GOT3 (cell line): ENCODE measurements at places on chromosomes 2 and 18.

DNA sequence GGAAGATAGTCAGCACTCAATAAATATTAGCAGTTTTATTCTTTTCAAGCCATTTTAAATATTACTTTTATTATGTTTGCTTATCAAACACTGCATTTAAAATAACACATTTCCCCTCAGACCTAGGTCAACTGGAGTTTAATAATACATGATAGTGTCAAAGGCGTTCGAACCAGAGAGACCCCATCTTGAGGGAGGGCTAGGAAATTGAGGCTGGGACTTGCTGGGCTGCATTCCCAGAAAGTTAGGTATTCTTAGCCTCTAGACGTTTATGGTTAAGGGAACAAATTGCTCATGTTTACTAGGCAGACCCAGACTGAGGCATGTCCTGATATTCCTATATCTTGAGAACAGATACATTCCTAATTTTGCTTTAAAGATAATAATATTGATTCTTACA is 426.5 kb downstream of the METTL4 start:
- no peak for DNase-seq

DNA sequence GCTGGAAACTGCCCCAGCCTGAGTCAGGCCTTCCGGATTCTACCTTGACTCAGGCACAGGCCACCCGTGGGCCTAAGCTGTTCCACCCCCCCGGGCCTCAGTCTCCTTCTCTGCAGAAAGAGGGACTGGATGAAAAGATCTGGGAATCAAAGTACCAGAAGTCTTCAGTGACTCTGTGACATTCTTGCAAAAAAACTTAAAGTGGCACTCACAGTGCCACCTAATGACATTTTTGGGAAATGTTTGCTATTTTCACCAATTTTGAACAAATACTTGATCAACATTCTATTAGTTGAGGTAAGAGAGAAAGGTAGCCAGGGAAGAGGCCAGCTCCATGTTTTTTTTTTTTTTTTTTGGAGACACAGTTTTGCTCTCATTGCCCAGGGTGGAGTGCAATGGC is 48.3 kb upstream of the ACAA2 start:
- DNase-seq = no peak

GRCh38 chr18:3055816-3056215 is 42.9 kb upstream of the LPIN2 start:
- DNase-seq = no peak

- DNase-seq = no peak
These were observed 857 bp downstream of the FABP1 start for GRCh38 chr2:88126772-88127637.
